Activated CD8-positive, alpha-beta memory T cell treated with anti-CD3 and anti-CD28 coated beads for 1 hour (primary cell): ENCODE measurements at places on chromosomes 12 and 14.

- no peak for DNase-seq
These were observed 42.6 kb upstream of the TBX5 start for GRCh38 chr12:114448618-114448933.

- DNase-seq: no peak
These were observed 581.3 kb downstream of the TMEM121 start for GRCh38 chr14:106107703-106108102.

DNA sequence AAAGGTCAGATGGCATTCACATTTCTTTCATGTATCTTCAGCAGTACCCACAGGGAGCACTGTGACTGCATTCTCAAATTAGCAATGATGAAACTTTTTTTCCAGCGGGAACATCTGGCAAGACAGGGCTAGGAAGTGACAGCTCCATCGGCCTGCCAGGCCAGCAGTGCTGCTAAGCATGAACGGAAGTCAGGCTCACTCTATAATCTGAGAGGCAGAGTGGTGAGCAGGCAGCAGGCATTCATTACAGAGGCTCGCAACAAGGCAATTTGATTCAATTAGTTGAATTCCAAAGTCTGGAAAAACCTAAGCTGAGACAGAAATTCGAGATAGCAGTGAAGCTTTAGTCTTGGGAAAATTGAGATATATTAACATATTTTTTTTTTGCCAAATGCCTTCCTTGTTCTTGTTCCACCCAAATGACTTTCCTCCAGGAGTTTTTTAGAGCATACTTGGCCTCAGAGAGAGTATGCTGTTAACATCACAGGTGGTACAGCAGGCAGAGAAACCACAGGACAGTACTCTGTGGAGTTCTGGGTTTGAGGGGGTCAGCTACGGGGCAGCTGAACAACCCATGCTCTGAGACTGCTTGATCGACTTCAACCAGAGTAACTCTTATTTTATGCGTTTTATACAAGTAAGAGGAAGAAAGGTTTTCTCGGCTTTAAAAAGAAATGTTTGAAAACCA lies 414.9 kb downstream of the APAF1 start:
- DNase-seq: no peak

DNA sequence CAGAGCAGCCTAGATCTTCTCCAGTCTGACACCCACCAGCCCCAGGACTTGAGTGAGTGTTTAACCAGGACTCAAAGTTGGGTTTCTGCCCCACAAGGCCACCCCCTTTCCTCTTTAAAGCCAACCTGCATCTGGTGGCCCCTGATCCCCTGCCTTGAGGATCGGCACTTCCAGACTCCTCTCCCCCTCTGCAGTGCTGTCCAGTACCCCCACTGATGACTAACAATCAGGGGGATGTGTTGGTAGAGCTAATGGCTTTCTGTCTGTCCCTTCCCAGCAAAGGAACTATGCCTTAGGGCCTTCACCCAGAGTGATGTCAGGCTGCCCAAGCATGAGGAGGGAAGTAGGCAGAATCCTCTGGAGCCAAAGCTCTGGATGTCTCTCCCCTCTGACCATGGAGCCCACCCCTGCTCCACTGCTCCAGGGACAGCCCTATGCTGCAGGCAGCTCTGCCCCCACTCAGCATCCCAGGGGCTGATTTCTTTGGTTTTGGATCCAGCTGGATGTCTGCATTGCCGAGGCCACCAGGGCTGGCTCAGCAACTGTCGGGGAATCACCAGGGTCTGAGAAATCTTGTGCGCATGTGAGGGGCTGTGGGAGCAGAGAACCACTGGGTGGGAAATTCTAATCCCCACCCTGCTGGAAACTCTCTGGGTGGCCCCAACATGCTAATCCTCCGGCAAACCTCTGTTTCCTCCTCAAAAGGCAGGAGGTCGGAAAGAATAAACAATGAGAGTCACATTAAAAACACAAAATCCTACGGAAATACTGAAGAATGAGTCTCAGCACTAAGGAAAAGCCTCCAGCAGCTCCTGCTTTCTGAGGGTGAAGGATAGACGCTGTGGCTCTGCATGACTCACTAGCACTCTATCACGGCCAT lies 42.9 kb downstream of the DAD1 start:
- DNase-seq: no peak

- DNase-seq: peak; percentile 27
These were observed 243.5 kb upstream of the CAND1 start for GRCh38 chr12:67025543-67026114.

- DNase-seq: no peak
These were observed 39.2 kb downstream of the SAMD4A start for GRCh38 chr14:54606178-54606577.

DNA sequence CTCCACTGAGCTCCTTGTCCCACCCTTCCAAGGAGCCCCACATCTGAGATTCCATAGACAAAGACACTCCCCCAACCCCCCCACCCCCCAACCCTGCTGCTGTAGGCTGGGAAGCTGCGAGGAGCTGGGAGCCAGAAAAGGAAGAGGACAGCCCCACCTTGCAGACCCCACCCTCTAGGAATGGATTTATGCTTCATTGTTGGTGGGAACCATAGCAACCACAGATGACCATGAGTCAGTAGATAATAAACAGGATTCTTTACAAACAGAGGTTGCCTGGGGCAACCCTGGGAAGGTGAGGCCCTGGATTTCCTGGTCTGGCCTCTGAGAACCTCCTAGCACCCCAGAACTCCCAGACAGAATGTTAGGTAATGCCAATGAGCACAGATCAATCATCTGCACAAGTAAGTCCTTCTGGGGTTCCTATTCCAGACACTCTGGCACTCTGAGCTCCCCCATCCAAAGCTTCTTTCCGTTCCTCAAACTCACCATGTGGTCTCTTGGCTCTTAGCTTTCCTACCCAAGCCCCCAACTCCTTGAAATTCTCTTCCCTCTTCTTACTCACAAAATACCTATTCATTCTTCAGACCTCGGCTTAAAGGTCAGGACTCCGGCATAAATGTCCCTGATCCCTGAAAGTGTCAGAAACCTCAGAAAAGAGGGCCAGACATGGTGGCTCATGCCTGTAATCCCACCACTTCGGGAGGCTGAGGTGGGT lies 15.2 kb upstream of the PLEKHG6 start:
- DNase-seq: no peak

- no peak for DNase-seq
These were observed 129.9 kb downstream of the WIF1 start for GRCh38 chr12:64991121-64991611.

- DNase-seq: no peak
These were observed 15.5 kb downstream of the PKP2 start for GRCh38 chr12:32881107-32881506.

GRCh38 chr14:20857630-20858261 lies 33.4 kb upstream of the RNASE3 start:
- DNase-seq: peak; percentile 69

DNA sequence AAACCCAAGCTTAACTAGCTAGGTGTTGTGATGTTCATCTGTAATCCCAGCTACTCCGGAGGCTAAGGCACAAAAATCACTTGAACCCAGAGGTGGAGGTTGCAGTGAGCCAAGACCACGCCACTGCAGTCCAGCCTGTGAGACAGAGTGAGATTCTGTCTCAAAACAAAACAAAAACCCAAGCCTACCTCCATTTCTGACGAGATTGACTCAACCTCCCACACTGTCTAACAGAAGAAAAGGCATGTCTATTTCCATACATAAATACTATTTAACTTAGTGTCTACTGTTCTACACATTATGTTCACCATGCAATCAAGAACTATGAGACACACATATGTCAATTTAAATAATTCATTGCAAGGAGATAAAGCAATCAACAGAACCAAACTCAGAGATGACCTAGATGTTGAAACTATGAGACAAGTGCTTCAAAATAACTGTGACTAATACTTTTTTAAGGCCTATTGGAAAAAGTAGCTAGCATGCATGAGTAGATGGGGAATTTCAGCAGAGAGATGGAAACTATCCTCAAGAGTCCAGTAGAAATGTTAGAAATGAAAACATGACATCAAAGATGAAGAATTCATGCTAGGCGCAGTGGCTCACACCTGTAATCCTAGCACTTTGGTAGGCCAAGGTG lies 75.9 kb upstream of the DHRS4 start:
- DNase-seq: no peak

DNA sequence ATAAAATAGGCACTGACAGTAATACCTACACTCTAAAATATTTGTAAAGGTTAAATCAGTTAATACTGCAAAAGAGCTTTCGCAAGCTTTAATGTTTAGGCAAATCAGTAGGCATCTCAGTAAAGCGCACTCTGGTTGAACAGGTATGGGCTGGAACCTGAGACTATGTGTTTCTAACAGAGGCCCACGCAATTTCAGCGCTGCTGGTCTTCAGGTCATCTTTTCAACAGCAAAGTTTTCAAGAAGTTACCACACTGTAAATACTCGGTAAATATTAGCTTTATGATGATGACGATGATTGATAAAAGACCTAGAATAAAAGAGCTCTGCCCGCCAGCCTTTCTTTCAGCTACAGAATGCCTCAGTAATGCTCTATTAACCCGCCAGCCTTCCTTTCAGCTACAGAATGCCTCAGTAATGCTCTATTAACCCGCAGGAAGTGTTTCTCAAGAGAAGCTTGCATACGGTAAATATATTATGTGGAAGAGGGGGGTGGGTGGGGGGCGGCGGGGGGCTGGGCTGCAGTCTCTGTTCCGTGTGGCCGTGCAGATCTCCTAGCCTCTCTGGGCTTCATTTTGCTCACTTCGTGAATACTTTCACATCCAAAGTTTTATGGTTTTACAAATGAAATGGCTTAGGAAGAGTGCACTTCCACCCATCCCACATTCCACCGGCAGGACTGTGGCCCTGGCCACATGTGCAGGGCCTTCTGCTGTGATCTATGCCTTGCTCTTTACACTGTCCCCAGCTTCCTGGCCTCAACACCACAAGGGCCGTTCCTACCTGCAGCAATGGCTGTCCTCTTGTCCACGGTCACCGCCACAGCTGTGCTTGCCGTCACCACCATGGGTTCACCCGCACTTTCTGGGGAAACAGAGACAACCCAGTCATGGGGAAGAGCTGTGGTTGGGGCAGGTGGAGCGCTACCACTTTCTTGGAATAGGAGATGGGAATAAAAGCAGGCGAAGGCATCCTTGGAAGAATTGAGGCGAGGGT lies 19.9 kb downstream of the LRTM2 start:
- DNase-seq: no peak

DNA sequence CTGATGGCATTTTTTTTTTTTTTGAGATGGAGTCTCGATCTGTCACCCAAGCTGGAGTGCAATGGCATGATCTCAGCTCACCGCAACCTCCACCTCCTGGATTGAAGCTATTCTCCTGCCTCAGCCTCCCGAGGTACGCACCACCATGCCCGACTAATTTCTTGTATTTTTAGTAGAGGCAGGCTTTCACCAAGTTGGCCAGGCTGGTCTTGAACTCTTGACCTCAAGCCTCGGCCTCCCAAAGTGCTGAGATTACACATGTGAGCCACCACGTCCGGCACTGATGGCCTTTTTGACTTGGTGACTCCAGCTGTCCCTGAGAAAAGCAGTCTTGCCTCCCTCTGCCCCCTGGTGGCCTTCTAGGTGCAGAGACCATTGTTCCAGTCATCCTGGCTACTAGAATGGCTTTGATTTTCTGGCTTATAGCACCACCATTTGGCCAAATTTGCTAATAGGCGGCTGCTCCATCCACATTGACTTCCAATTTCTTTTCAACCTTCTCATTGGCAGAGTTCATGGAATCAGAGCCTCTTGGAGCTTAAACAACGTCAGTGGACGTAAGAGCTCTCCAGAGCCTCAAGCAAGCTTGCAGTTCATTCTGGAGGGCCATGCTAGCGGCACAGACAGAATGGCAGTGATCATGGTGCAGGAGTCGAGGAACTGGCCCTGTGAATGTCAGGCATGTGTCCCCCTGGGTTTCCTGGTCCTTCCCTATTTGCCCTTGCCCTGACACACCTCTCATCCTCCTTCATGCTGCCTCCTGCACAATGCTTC lies 25.4 kb upstream of the EIF4B start:
- peak; percentile 65 for DNase-seq

- DNase-seq: no peak
These were observed 101.5 kb downstream of the GPR135 start for GRCh38 chr14:59363531-59364226.

- DNase-seq: no peak
These were observed 8.0 kb upstream of the SMARCD1 start for GRCh38 chr12:50077099-50077498.

GRCh38 chr12:14948672-14949071 lies 10.3 kb upstream of the ERP27 start:
- DNase-seq: no peak

DNA sequence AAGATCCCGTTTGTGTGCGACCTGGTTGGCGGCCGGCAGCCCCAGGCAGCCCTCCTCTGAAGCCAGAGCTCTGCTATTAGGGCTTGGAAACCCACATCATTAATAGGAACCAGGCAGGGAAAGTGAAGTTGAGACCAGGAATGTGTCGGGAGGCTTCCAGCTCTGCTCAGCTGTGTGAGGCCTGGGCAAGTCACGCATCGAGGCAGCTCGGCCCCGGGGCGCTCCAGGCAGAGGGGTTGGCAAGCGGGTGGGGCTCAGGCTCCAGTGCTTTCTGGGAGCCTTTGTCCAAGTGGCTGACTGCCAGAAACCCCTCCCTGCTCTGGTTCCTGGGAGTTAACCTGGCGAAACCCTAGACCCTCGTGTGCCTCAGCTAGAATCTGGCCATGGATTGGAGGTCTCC lies 1151.7 kb downstream of the VRK1 start:
- no peak for DNase-seq

- no peak for DNase-seq
These were observed 423.5 kb upstream of the OR4E1 start for GRCh38 chr14:22097072-22097471.

GRCh38 chr12:55681142-55682077 lies 26.3 kb downstream of the ITGA7 start:
- DNase-seq: no peak

GRCh38 chr14:77140359-77141213 lies 1.0 kb downstream of the ZDHHC22 start:
- DNase-seq: no peak

DNA sequence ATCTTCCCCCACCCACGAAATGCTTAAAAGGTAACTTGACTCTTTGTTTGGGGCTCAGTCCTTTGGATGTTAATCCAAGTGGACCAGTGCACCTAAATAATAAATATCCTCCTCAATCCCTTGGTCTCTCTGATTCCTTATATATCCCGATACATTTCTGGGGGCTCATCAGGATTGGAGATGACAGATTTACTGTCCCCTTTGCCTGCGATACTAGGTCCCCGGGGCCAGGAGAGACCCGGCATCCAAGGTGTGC lies 26.3 kb downstream of the KLRK1 start:
- no peak for DNase-seq

GRCh38 chr12:131091976-131092691 lies 138.4 kb downstream of the ADGRD1 start:
- no peak for DNase-seq

- DNase-seq: no peak
These were observed 52.9 kb downstream of the APOBEC1 start for GRCh38 chr12:7612851-7613250.

- no peak for DNase-seq
These were observed 6.2 kb downstream of the EIF2S3B start for GRCh38 chr12:10511756-10512355.

GRCh38 chr14:100674897-100675619 lies 51.6 kb upstream of the DLK1 start:
- no peak for DNase-seq

GRCh38 chr14:77649326-77649725 lies 32.9 kb upstream of the SPTLC2 start:
- DNase-seq: no peak
